ENCODE measurements at places on chromosomes 12 and 14.

- no peak for DNase-seq
Observed at GRCh38 chr14:62185078-62185477, 422.9 kb downstream of the SNAPC1 start.

DNA sequence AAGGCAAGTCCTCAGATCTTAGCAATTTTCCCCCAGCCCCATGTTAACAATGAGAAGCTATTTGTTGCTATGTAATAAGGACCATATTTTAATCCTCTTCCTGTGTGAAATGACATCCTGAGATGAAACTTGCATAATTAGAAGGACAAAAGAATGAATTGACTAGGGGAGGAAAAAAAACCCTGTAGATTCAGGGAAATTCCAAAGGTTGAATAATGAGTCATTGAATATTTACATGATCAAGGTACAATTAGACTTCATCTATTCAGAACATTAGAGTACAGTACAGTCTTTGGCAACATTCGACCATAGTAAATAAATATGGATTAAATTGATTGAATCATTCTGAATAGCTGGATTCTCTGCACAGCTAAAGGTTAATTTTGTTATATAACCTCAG, 9.4 kb downstream of the MYBPC1 start:
- no peak for DNase-seq

DNA sequence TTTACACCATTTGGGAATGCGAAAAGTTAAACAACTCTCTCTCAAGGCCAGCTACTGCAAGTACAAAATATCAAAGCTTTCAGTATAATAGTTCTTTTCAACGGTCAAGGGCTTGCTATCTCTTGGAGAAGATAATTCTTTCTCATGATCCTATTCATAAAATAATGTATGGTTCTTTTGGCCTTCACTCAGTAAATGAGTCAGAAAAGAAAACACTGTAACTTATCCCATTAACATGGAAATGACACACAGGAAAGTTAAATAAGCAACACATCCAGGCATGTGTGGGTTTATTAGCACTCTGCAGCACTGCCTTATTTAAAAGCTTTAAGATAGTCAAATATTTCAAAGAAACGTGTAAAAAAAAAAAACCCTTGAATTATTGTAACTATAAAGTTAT, 36.9 kb downstream of the ZFC3H1 start:
- no peak for DNase-seq

- no peak for DNase-seq
Observed at GRCh38 chr14:20607617-20608016, 16.4 kb upstream of the RNASE12 start.

DNA sequence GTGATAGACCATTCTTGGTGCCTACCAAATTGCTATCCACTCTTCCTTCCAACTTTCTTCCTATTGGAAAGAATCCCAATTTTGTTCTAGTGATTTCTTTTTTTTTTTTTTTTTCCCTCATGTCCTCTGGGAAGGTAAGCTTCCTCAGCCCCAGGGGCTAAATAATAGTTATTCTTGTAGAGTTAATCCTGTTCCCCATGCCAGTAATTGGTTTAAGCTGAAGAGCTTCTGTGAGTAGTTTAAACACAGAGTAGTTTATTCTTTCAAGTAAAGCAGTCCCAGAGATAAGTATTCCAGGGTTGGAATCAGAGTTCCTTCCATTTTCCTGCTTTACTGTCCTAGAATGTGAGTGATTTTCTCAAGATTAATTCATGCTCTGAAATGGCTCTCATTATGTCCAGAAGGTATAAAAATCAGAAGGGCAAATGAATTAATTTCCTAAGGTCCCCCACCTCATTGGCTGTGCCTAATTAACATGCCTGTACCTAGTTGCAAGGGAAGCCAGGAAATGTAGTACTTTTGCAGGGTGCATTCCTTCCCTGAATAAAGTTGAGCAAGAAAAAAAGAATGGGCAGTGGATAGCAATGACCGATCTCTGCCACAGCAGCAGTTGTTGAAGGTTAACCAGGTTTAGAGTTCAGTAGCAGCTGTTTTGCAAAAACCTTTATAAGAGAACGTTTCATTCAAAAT, 97.8 kb downstream of the PLEKHA5 start:
- no peak for DNase-seq

Data from T follicular helper cell (primary cell).